HCT116 (cell line): ENCODE measurements at places on chromosomes 7 and 10. TPM values are rescaled to one million over a fixed set of nuclear protein-coding genes. Genes with fewer than 3 reads are reported as not detected.

GRCh38 chr10:22341190-22341925 is 3.9 kb upstream of the SPAG6 start:
- H3K27ac ChIP-seq: peak overlapping the region; percentile 89
- DNase-seq: no peak
- 0 out of 2 replicates have a peak, but pooled peaks cover 3% of the 10 kb centered on the region for H3K4me1 ChIP-seq
- peak overlapping the region; percentile 57 for H3K4me3 ChIP-seq

DNA sequence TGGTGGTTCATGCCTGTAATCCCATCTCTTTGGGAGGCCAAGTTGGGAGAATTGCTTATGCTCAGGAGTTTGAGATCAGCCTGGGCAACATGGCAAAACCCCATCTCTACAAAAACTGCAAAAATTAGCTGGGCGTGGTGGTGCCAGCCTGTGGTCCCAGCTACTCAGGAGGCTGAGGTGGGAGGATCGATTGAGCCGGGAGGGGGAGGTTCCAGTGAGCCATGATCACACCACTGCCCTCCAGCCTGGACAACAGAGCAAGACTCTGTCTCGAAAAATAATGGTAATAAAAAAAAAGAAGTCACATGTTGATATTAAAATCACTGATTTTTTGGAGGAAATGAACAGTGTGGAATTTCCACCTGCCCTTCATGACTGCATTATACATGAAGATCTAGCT is 15.8 kb downstream of the PHYH start:
- no peak overlapping the region for H3K4me3 ChIP-seq
- no peak for DNase-seq
- H3K4me1 ChIP-seq: no peaks in the 10 kb centered on the region
- H3K36me3 ChIP-seq: no peaks in the 10 kb centered on the region

GRCh38 chr10:69139961-69140360 is 16.0 kb downstream of the VPS26A start:
- no peaks in the 10 kb centered on the region for H3K4me1 ChIP-seq
- H3K36me3 ChIP-seq: no peaks in the 10 kb centered on the region
- H3K4me3 ChIP-seq: no peak overlapping the region
- no peak overlapping the region for H3K27ac ChIP-seq
- DNase-seq: no peak

- peaks cover 9% of the 10 kb centered on the region; the same call in 1 of the 2 replicates for H3K4me1 ChIP-seq
- H3K4me3 ChIP-seq: no peak overlapping the region
- H3K27me3 ChIP-seq: no peaks in the 10 kb centered on the region
- no peak overlapping the region for H3K27ac ChIP-seq
- H3K36me3 ChIP-seq: peaks cover 24% of the 10 kb centered on the region; the same call in 1 of the 2 replicates
These were observed 2.7 kb downstream of the EPHB4 start for GRCh38 chr7:100824499-100825214.

LIPJ gene
- not detected for total RNA-seq

DNA sequence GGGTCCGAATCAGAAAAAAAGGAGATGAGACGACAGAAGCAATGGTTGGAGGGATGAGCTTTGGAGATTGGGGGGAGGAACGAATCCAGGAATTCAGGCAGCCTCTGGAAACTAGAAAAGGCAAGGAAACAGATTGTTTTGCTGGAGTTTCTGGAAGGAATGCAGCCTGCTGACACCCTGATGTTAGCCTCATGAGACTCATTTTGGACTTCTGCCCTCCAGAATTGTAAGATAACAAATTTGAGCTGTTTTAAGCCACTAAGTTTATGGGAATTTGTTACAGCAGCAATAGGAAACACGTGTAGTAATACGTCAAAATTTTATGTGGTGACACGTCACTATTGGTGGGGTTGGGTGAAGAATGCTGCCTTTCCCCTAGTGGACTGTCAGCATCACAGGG is 25.6 kb upstream of the NPS start:
- H3K4me1 ChIP-seq: peaks cover 12% of the 10 kb centered on the region
- no peaks in the 10 kb centered on the region for H3K36me3 ChIP-seq
- no peak overlapping the region for H3K27ac ChIP-seq
- H3K4me3 ChIP-seq: no peak overlapping the region

SPAM1 gene
- not detected for total RNA-seq

FAM180A gene
- 0.59 TPM for total RNA-seq

GRCh38 chr7:138890499-138891445 is 90.4 kb downstream of the KIAA1549 start:
- H3K4me3 ChIP-seq: no peak overlapping the region
- no peak for DNase-seq
- H3K27me3 ChIP-seq: no peaks in the 10 kb centered on the region
- no peaks in the 10 kb centered on the region for H3K36me3 ChIP-seq

DNA sequence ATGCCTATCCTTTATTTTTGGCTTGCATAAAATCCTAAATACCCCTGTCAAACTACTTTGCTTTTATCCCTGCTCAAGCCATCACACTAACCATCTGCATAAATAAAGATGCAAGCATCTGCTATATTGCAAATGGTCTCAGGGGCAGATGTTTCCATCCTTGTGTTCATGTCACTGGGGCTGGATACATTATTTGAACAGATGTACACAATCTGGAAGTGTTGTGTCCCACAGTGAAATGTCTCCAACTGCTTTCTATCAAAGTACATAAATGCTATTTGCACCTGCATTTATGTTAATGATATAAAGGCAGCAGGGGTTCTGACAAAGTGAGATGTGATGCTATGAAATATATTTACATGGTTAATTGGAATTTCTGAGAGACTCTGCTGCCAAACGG is 163.1 kb downstream of the ZNF438 start:
- DNase-seq: no peak
- H3K27me3 ChIP-seq: no peaks in the 10 kb centered on the region
- H3K27ac ChIP-seq: no peak overlapping the region
- H3K4me1 ChIP-seq: no peaks in the 10 kb centered on the region

PIP gene
- total RNA-seq: not detected

DNA sequence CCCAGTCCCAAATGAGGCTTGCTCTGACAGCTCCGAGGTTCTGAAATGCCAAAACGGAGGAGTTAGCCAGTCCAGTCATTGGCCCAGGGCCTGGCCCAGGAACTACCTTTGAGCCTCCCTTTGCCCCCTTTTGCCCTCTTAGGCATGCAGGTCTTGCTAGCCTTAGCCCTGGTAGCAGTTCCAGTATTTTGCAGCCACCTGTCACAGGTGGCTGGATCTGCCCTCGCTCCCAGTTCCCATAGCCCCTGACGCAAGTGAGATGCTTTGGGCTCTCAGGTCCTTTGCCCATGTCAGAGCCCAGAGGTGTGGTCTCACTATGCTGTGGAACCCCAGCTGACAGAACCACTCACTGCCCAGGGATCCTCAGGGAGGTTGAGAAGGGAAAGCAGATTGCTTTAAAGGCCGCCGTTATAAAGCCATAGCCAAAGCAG is 42.0 kb downstream of the GPRIN2 start:
- H3K36me3 ChIP-seq: no peaks in the 10 kb centered on the region
- no peak overlapping the region for H3K27ac ChIP-seq
- no peak overlapping the region for H3K4me3 ChIP-seq
- peaks cover 11% of the 10 kb centered on the region for H3K4me1 ChIP-seq
